Activated naive CD8-positive, alpha-beta T cell treated with anti-CD3 and anti-CD28 coated beads, Interleukin-2, amount 10 ng/mL, durations not matched to agents 7 days and 5 days (primary cell): ENCODE measurements at places on chromosomes 1 and 21. TPM values are rescaled to one million over a fixed set of nuclear protein-coding genes. Genes with fewer than 3 reads are reported as not detected.

GRCh38 chr1:154198756-154199562, 7.1 kb upstream of the TPM3 start:
- DNase-seq = no peak

- DNase-seq = no peak
Observed at GRCh38 chr21:37193006-37193405, 74.1 kb downstream of the VPS26C start.

DNA sequence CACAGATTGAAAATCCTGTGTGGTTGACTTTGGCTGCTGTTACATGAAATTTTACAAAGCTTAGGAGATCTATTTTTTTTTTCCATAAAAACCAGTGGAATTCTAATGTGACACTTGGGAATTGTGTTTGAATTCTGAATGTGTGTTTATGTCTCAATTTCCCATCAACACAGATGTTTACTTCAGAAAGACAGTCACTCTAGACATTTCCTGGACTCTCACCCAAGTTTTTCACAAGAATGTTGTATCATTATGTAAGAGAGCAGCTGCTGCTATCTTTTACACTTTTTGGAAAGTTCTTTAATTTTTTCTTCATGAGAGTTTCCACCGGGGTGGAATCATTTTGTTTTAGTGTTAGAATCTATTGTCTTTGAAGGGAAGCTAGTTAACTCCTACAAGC, 210.1 kb downstream of the GIPC2 start:
- no peak for DNase-seq

- DNase-seq = peak; percentile 55
Observed at GRCh38 chr1:150281221-150281757, 1.1 kb upstream of the CIART start.

- no peak for DNase-seq
Observed at GRCh38 chr21:42525029-42525581, 11.5 kb downstream of the SLC37A1 start.

DNA sequence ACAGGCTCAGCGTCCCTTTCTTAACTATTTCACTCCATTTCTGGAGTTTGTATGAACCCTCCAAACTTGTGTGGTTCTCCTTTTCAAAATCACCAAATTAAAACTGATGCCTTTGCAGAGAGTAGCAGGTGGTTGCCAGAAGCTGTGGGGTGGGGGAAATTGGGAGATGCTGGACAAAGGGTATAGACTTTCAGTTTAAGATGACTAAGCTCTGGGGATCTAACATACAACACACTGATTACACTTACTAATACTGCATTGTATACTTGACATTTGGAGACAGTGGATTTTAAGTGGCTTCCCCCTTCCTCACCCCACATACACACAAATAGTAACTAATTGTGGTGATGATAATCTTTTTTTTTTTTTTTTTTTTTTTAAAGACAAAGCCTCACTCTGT, 11.1 kb upstream of the SCYL3 start:
- DNase-seq = no peak

GRCh38 chr1:25031601-25031965, 101.5 kb upstream of the RUNX3 start:
- DNase-seq = peak; percentile 54

DNA sequence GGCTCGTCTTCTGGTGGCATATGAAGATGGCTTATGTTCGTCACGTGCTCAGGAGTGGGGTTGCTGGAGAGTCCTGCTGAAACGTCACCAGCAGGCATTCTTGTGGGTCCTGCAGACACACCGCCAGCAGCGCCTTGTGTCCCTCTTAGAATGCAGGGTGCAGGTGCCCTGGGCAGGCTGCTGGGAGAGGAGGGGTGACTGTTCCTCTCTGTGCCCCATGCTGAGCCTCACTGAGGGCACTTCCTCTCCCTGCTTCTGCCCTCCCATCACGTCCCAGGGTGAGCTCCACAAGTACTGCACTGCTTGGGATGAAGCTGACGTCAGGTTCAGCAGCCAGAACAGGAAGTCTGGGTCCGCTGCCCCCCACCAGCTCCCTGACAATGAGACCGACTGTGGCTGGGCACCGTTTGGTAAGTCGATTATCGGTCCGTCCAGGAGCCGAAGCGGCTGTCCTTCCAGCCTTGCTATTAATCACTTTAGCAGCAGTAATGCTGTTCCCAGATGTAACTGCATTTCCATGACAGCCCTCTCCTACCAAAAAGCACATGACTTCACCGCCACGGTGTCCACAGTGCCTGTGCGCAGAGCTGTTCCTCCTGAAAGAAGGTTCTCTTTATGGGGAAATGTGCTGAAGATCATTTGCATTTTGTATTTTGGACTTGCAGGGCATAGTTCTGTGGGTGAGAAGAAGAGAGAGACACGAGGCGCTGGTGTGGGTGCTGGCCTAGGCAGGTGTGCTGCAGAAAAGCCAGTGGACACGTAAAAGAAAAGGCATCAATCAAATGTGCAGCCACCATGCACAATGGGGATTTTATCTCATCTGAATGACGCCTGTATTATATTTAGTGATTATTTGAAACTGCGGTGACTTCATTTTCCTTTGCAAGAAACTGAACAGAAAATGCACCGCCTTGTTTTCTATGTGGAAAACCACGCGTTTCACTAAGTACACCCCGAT, 21.0 kb downstream of the SLC37A1 start:
- no peak for DNase-seq

- no peak for DNase-seq
Observed at GRCh38 chr1:244989813-244990212, 125.5 kb upstream of the HNRNPU start.

DNA sequence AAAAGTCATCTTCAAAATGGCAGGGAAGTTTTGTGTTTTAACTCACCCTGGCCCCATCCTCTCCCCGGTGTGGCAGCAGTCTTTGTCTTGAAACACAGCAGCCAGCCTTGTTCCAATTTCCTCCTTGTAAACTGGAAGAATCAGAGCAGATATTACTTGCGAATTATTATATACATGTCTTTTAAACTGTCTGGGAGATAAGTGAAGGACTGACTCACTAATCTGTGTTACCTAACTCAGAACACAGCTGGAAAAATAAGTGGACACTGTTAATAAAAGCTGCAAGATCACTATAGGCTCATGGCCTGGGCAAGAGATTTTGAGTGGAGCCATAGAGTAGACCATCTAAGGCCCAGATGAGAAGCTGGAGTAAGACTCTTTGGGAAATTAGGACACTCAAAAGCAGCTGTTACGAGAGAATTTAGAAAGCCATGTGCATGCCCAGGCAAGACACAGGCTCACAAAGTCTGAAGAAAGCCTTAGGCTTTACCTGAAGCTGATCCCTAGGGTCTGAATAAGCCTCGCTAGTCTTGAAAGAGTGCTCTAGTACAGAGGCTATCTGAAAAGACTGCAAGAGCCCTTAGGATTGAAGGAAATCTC, 233.0 kb upstream of the RAB4A start:
- DNase-seq = no peak

DNA sequence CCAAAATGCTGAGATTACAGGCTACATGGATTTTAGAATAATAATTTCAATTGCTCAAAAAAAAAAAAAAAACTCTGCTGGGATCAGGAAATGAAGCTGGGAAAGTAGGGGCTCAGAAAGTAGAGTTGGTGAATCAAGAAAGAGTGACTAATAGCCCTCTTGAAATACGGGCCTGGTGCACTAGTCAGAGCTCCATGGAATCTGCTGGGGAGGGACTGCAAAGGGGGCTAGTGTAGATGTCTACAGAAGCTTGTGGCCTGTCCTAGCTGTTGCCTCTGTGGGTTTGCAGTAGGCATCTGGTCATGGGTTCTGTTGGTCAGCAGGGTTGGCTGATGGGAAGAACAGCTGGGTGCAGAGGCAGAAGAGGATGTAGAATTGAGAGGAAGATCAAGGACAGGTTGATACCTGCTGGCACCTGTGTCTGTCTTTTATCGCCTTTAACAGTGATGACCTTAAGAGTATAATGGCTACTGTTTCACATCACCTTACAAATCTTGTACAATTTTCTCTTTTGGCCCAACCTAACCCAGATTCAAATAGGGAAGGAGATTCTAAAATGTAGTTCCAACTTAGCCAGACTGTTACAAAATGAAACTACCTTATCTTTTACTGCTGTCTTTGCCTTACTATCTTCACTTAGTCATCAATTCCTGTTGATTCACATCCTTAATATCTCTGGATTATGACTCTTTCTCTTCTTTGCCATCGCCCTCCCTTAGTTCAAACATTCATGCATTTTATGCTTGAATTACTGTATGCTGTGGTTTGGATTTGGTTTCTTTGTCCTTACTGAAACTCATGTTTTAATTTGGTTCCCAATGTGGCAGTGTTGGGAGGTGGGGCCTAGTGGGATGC, 126.2 kb downstream of the GIPC2 start:
- no peak for DNase-seq

GRCh38 chr1:109300650-109301151, 6.1 kb downstream of the MYBPHL start:
- no peak for DNase-seq

DNA sequence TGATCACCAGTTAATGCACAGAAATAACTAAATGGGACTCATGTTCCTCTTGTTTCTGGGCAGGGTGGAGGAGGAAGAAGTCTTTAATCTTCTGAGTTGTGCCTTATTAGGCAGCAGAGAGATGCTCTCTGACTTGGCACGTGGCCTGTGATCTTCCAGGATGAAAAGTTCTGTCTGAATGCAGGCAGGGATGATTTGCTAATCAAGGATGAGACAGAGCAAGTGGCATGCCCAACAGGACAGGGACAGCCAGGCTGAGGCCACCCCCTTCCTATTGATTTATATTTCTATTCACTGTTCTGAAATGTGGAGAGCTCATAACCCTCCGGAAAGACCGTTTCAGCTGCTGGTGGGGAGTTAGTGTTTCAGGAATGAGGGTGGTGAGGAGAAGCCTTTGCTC, 477.8 kb upstream of the CAMK1G start:
- no peak for DNase-seq

DNA sequence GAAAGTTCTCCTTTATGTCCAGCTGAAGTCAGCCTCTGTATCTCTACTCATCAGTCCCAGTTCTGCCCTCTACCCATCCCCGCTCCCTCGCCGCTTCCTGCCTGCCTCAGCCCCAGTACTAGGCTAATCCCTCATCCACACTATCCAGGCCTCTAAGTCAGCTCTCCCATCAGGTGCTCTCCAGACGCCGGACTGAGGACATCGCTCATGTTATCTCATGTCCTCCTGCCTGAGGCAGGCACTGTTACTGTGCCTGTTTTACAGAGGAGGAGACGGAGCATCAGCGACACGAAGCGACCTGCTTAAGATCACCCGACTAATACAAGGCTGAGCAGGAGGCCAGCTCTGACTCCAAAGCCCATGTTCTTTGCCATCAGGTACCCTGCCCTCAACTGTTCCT, 57.3 kb upstream of the RUNX3 start:
- peak; percentile 24 for DNase-seq

DNA sequence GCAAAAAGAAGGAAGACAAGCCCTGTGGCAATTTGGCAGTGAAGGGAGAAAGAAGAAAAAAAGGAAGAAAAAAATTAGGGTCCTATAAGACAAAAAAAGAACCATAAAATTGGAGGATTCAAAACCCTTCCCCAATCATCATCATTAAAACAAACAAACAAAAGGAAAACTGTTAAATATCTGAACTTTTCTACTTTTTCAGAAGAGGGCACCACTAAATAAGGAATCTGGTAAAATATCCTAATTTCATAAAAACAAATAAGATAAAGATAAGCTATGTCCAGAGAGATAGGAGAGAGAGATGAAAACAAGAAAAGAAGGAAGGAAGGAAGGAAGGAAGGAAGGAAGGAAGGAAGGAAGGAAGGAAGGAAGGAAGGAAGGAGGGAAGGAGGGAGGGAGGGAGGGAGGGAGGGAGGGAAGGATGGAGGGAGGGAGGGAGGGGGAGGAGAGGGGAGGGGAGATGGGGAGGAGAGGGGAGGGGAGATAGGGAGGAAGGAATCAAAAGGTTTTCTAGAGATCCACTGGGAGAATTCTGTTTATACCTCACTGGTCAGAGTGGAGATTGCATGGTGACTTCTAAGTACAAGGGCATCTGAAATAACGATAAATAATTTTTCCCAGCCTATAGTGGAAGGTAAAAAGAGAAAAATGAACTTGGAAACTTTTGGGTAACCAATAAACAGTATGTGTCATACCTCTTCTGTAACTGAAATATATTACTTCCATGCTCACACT, 10.4 kb upstream of the FMO2 start:
- DNase-seq = no peak

GRCh38 chr1:230335861-230336522, 90.1 kb downstream of the PGBD5 start:
- no peak for DNase-seq

DNA sequence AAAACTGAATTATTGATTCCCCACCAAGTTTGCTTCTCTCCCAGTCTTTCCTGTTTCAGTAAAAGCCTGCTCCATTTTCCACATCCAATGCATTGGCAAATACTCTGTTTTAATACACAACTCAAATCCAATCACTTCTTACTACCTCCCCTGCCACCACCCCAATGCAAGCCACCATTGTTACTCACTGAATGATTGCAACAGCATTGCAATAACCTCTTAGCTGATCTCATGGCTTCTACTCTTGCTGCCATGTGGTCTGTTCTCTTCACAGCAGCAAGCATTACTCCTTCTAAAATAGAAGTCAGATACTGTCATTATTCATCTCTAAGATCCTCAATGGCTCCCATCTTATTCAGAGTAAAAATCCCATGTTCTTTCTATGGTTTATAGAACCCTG, 123.4 kb downstream of the ATP6V1G3 start:
- DNase-seq = no peak

GRCh38 chr1:191709215-191709614, 449.0 kb upstream of the RGS18 start:
- no peak for DNase-seq

- DNase-seq = no peak
Observed at GRCh38 chr1:203028784-203029553, 2.7 kb downstream of the PPFIA4 start.

DNA sequence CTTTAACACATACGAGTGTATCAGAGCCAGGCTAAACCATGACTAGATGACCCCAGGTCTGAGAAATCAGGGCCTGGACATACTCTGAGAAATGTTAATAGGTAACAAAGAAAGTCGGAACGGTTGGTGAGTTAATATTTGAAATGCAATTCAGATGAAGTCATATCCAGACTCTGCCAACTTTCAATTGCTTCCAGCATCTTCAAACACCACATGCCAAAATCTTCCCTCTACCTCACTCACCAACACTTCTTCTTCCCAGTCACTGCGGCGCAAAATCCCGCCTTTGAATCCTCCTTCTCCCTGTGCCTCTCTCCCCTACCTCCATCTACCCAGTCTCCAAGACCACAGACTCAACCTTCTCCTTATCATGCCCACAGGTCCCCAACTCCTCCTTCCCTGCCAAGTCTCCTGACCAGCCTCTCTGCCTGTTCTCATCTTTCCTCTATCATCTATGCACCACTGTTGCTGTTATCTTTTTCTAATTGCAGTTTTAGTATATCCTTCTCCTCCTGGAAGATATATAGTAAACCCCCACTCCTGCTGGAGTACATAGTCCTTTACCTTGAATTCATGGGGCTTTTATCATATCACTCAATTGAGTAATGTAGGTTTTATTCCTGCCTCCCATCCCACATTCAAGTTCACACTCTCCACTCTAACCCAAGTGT, 41.3 kb downstream of the ZBTB18 start:
- DNase-seq = no peak

The KNCN gene
- not detected for total RNA-seq

The LHX8 gene
- total RNA-seq = not detected

The TMEM269 gene
- total RNA-seq = 0.48 TPM

The OR2L3 gene
- not detected for total RNA-seq

The TPM3 gene
- 654 TPM for total RNA-seq

The RRP1B gene
- total RNA-seq = 44.2 TPM

The LZIC gene
- 27.7 TPM for total RNA-seq

The MIA3 gene
- 80.7 TPM for total RNA-seq

The GPX7 gene
- 13.9 TPM for total RNA-seq

The HFM1 gene
- total RNA-seq = not detected

The TMEM52 gene
- total RNA-seq = not detected

The CHRM3 gene
- total RNA-seq = 0.58 TPM
